GM23248 (cell line): ENCODE measurements at places on chromosomes 2 and 18. TPM values are rescaled to one million over a fixed set of nuclear protein-coding genes. Genes with fewer than 3 reads are reported as not detected.

Gene CABLES1
- 1.3 and 2.4 TPM in 2 replicates for polyA plus RNA-seq

Gene KANSL1L
- polyA plus RNA-seq = 1.6 and 2.6 TPM in 2 replicates

Gene RAB17
- polyA plus RNA-seq = 0.34 TPM in 1 of 2 replicates, not detected in the other

Gene DPYSL5
- not detected in 2 replicates for polyA plus RNA-seq

Gene CCDC85A
- 1.6 TPM in 2 replicates for polyA plus RNA-seq

DNA sequence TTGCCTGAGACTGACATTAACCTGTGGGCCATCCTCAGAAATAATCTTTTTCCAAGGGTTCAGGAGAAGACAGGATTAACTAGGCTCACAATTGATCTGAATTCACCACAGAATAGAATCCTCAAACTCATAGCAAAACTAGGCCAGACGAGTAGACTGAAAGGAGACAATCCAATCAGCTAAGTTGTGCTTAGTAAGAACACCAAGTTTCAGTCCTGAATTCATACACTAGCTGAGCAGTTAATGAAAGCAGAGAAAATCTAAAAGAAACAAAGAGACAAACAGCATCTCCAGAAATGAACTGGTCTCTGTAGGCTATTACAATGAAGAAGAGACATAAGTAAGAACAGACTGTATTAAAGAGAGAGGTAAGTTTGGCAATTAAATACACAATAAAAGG, 89.5 kb downstream of the GORASP2 start:
- DNase-seq = no peak

GRCh38 chr18:75170022-75170789, 38.7 kb downstream of the PTGR3 start:
- no peak for DNase-seq

DNA sequence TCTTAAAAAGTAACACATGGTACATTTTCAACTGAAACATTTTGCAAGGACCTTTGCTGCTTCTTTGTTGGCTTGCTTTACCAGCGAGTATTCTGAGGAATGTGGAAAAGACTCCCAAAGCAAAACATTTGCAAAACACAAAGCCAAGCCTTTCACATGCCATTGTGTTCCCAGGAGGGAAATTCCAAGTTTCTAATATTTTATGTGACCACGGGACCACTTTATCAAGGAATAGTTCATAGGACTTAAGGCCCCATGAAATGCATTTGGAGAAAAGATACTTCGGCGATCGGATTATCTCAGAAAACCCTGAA, 26.2 kb downstream of the CYP27C1 start:
- DNase-seq = peak; percentile 61

GRCh38 chr2:102439065-102439695, 16.2 kb downstream of the IL18RAP start:
- DNase-seq = peak; percentile 78

- DNase-seq = no peak
Observed at GRCh38 chr2:63051042-63051794, 588 bp downstream of the OTX1 start.

GRCh38 chr2:225400060-225400511, 576 bp downstream of the NYAP2 start:
- peak; percentile 67 for DNase-seq

- DNase-seq = peak; percentile 0
Observed at GRCh38 chr18:72427721-72428120, 116.4 kb downstream of the CBLN2 start.

Gene SERPINB11
- polyA plus RNA-seq = not detected in 2 replicates

GRCh38 chr2:222862106-222862908, 1.5 kb downstream of the ACSL3 start:
- DNase-seq = peak; percentile 66

Gene GAREM2
- 5.9 TPM in 2 replicates for polyA plus RNA-seq

GRCh38 chr2:66481100-66481549, 46.2 kb downstream of the MEIS1 start:
- DNase-seq = peak; percentile 5

- DNase-seq = peak; percentile 28
Observed at GRCh38 chr18:28512357-28512756, 335.4 kb upstream of the CDH2 start.

GRCh38 chr2:100039291-100039980, 103.0 kb downstream of the AFF3 start:
- DNase-seq = no peak

Gene NDC80
- 16.0 and 16.3 TPM in 2 replicates for polyA plus RNA-seq

Gene CBLN2
- not detected in 2 replicates for polyA plus RNA-seq

Gene LRP1B
- not detected in 2 replicates for polyA plus RNA-seq

Gene CPLX4
- polyA plus RNA-seq = not detected in 2 replicates

Gene FEV
- polyA plus RNA-seq = not detected in 2 replicates

GRCh38 chr2:233084488-233084887, 24.3 kb downstream of the INPP5D start:
- DNase-seq = no peak

DNA sequence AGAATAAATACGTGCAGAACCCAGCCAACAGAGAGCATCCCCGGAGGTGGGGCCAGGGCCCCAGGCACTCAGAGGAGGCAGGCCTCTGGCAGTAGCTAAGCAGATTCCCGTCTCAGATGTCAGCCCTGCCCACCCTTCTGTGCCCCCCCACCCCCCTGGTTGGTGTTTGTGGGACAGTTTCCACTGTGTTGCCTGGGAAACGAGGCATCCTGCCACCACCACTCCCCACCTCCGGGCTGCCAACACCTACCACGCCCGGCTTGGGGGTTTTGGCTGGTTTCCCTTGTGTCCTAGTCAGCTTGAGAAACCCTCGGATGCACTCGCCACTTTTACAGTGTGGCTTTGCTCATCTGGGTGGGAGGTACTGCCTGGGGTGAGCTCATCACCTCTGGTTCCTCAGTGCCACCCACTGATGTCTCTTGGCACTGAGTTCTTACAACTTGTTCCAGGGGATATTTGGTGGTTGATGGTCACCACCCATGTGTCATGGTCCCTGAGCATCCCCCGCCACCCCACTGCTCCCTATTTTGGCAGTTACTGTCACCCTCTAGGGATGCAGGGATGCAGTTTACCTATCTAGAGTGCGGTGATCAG, 72.4 kb upstream of the YWHAQ start:
- DNase-seq = peak; percentile 99

DNA sequence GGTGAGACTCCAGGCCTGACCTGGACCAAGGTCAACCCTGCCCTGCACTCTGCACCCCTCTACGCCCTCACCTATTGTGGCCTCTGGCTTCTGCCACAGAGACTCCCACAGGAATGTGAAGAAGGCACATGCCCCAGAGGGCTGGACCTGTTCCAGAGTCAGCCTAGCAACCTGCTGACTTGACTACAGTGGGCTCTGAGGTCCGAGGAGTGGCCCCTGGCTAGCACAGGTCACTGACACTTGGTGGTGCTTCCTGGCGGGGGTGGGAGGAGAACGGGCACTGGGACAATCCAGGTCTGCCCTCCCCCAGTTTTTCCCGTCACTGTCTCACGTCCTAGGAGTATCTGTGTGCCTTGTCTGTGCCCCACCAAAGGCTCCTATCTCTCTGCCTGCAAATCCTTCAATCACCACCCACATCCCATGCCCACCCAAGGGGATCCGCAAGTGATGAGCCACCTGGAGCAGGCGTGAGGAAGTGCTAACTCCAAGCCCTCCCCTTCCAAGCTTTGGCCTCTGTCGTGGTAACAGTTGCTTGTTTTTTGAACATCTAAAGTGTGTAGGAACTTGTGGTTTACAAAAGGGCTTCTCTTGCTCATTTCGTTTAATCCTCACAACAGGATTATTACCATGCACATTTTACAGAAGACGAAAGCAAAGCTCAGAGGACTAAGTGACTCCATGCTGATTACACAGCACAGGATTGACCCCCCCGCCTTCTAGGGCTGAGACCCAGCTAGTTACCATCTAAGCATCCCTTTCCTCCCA, 86.2 kb downstream of the MCFD2 start:
- no peak for DNase-seq

- DNase-seq = no peak
Observed at GRCh38 chr2:11554399-11554716, 20.5 kb downstream of the GREB1 start.

DNA sequence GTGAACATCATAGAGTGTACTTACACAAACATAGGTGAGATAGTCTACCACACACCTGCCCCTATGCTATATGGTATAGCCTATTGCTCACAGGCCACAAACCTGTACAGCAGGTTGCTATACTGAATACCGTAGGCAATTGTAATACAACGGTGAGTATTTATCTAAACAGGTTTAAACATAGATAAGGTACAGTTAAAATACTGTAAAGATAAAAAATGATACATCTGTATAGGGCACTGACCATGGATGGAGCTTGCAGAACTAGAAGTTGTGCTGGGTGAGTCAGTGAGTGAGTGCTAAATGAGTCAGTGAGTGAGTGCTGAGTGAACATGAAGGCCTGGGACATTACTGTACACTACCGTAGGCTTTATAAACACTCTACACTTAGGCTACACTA, 267.0 kb upstream of the HS6ST1 start:
- peak; percentile 93 for DNase-seq

DNA sequence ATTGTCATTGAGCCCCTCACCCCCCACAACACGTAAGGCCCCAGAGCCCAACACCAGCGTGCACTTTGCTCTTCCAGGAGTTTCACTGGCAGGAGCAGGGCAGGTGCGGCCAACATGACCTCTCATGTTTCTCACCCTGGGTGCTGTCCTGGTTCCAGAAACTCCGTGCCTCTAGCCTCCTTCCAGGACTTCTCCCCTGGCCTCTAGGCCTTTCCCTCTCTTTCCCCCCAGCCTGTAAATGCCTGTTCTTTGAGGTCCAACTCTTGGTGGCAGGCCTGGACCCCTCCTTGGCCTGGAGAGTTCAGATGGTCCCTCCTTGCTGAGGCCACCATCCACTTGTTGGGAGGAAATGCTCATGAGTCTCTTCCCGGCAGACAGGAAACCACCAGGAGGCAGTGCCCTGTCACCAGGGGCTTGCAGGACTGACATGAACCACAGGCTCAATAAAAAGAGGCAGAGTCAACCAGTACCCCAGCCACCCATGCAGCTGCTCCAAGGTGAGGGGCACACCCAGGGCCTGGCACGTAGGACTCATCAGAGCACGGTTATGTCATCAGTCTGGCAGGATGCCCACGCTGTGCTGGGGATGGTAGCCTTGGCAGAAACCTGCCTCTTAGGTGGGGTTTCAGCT, 1.5 kb downstream of the MALL start:
- peak; percentile 41 for DNase-seq
